ENCODE measurements at places on chromosomes 2 and 18.

GRCh38 chr2:46997329-46997728 is 81.7 kb upstream of the MCFD2 start:
- no peak for DNase-seq

GRCh38 chr2:108460345-108461037 is 11.5 kb downstream of the GCC2 start:
- no peak for DNase-seq

DNA sequence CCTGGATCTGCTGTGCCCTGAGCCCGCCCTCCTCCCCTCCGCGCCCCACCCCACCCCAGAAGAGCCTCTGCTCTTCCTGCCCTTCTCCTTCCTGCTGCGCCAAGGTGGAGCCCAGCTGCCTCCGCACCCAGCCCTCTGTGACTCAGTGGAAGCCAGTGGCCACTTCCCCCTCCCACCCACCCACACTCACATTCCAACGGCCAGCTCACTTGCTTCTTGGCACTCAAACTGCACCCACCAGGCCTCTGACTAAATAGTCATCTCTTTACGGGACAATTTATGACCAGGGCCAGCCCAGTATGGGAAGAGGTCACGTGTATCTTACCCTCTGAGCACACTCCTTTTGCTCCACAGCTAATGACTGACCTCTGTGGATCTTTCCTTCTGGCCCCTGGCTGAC is 150.4 kb upstream of the SLC1A4 start:
- DNase-seq = no peak

GRCh38 chr2:232488097-232488711 is 570 bp upstream of the ECEL1 start:
- DNase-seq = no peak

- no peak for DNase-seq
Measured at GRCh38 chr18:35041815-35042387, 688 bp downstream of the MAPRE2 start.

DNA sequence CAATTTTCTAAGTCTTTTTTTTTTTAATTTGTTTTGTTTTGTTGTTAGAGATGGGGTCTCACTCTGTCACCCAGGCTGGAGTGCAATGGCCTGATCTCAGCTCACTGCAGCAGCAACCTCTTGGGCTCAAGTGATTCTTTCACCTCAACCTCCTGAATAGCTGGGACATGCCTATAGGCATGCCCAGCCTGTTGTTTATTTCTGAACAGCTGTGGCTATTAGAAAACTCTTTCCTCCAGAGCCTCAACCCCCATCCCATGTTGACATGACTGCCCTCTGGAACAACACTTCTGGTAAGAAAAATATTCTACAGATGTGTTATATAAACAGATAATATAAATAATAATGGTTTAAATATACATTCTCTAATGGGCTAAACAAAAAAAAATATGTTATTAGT is 44.4 kb upstream of the TWSG1 start:
- DNase-seq = no peak

DNA sequence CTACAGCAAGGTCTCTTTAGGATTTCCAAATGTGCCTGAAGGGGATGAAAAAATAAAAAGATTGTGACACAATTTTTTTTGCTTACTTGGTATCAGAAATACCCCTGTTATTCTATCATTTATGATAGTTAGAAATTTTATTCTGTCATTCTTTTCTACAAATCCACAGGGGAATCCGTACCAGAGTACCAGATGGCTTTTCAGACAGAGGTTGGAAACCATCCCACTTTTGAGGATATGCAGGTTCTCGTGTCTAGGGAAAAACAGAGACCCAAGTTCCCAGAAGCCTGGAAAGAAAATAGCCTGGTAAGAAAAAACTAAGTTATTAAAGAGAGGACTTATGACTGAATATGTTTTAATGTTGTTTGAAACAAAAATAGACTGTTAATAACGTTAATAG is 92.6 kb upstream of the FAM117B start:
- no peak for DNase-seq

DNA sequence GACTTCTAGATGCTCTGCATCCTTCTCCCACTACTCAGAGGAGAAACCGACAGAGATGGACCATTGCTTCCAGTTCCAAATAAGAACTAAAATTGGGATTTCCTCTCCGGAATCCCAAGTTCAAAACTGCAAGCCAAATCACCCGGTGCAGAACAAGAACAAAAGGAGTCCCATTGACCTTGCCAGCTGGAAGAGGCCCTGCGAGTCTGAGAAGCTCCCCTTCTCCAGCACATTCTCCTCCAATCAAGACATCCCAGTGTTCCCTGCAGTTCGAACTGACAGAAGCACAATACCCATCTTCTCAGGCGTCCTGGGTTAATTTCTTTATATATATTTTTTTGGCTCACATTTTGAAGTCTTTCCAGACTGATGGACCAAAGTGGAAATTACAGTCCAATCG is 195.3 kb upstream of the MEIS1 start:
- DNase-seq = no peak

DNA sequence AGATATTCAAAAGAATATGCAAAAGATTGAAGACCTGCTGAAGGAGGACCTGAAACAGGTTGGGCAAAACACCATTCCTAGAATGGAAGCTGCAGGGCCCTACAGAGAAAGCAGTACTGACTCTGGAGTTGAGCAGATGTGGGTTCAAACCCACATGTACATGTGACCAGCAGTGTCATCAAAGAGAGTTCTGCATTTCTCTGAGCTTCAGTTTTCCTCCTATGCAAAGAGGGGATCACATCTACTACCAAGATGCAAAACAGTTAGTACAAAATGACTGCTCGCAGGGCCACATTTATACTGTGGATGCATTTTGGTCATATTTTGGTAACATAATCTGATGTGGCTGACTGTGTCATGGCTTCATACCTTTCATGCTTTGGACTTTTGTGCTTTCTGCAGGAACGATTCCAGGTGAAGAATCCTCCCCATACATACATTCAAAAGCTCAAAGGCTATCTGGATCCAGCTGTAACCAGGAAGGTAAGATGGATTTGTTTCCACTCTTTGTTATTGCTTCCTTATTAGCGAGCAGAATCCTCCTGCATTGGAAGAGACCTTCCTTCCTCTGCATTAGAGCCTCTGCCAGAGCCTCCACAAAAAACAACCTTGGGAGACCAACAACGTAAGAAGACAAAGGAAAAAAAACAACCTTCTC is 174.8 kb downstream of the PRPF40A start:
- DNase-seq = no peak

DNA sequence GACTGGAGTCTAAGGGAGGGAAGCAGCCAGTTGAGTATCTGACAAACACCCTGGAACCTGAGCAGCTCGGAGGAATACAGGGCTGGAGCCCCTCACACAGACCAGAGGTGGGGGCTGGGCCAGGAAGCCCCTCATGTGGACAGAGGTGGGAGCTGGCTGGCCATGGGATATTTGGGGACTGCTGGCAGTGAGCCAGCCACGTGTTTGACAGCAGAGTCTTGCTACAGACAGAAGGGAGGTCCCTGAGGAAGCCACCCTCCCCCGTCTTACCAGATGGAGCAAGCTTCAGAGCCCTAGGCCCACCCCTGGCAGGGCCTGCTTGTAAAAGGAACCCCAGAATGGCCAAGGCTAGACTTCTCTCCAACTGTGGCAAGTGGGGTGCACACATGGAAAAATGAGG is 3.6 kb upstream of the MTERF4 start:
- no peak for DNase-seq

DNA sequence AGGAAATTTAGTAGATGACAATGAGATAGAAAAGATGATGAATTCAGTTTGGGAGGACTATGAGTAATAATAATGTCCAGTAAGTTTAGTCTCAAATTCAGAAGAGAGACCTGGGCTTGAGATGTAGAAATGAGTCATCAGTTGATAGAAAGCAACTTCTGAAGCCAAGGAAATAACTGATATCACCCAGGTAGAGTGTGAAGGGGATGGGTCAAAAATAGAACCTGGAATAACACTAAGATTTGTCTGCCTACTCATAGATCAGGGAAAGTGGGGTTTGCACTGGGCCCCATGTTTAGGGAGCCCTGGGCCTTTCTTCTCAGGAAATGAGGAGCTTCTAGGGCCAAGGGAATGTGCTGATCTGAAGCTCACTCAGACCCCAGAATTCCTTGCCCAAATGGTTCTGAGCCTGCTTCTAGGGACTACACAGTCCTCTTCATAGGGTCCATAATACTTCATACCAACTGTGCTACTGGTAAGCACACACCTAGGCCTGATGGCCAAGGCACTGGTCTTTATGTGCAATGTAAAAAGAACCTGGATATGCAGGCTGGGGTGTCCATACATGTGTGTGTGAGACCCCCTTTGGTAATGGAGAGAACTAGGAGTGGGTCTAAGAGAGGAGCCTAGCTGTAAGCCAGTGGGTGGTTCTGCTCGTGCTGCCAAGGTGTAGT is 141.2 kb downstream of the IKZF2 start:
- no peak for DNase-seq

DNA sequence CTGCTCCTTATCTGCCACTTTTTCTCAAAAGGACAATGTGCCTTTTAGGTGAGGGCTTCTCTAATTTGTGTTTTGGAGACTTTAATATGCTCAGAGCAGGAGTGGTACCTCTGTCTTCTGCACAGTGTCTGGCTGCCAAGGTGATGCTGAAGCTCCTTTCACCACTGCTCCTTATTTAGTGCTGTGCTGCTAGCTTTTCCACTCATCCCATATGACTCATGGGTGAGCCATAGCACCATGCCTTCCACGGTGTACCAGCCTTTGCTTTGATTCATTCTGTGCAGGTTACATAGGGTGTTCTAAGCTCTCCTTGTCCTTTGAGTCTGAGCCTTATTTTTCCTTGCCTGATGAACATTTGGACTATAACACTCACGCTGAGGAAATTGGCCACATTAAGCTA is 202.4 kb downstream of the ARL6IP6 start:
- DNase-seq = no peak

DNA sequence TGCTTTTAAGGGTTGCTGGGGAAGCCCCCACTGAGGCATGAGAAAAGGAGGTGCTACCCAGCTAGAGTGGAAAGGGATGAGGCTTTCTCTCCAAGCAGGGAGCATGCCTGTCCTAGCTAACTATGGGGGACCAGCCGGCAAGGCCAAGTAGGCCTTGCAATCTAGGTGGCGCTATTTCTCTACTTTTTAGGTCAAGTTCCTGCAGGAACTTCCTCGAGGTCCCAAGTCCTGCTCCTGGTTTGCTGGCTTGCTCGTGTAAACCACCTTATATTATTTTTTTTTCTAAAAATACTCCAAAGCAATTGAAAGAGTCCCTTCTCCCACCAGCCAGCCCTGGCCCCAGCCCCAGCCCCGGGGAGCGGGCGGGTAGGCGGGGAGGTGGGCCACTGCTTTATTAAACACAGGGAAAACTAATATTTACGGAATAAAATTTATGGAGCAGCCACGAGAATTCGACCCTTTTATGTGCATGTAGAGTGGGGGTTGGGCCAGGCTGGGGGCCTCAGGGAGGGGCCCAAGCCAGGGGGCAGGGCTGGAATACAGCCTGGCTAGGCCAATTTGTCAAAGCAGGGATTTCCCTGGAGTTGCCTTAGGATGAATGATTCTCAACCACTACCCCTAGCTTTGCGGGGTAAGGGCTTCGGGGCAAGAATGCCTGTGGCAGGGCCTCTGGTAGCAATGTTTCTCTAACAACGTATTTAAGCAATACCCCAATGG is 12.8 kb upstream of the IHH start:
- no peak for DNase-seq

GRCh38 chr2:217105733-217106649 is 246.1 kb upstream of the TNP1 start:
- no peak for DNase-seq

DNA sequence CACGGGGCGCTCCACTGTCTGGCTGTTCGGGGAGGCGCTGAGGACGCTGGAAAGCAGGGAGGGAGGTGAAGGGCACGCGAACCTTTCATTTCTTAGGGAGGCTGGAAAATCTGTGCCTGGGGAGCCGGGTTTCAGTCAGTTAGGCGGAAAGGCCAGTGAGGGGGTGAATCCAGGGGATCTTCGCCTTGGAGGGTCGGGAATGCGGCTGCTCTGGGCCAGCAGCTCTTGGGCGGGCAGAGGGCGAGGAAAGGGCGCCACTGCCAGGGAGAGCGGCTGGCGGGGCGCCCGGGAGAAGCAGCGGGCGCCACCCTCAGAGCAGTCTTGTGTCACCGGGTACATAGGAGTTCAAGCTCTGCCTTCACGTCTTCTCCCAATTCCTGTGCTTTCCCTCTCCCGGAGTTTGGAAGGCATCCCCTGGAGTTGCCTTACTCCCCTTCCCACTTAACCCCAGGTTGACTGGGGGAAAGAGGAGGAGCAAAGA is 1.4 kb downstream of the CCDC85A start:
- DNase-seq = no peak

DNA sequence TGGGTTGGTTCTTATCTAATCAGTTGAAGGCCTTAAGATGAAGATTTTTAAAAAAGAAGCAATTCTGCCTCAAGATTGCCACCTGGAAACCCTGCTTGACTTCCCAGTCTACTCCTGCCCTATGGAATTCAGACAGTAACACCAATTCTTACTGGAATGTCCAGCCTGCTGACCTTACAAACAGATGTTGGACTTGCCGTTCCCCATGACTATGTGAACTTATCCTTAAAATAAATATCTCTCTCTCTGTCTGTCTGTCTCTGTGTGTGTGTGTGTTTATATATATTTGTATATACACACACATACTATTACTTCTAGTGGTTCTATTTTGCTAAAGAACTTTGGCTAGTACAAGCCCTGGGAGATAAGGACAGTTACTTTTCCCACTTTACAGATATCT is 675.3 kb downstream of the SLC4A3 start:
- no peak for DNase-seq

DNA sequence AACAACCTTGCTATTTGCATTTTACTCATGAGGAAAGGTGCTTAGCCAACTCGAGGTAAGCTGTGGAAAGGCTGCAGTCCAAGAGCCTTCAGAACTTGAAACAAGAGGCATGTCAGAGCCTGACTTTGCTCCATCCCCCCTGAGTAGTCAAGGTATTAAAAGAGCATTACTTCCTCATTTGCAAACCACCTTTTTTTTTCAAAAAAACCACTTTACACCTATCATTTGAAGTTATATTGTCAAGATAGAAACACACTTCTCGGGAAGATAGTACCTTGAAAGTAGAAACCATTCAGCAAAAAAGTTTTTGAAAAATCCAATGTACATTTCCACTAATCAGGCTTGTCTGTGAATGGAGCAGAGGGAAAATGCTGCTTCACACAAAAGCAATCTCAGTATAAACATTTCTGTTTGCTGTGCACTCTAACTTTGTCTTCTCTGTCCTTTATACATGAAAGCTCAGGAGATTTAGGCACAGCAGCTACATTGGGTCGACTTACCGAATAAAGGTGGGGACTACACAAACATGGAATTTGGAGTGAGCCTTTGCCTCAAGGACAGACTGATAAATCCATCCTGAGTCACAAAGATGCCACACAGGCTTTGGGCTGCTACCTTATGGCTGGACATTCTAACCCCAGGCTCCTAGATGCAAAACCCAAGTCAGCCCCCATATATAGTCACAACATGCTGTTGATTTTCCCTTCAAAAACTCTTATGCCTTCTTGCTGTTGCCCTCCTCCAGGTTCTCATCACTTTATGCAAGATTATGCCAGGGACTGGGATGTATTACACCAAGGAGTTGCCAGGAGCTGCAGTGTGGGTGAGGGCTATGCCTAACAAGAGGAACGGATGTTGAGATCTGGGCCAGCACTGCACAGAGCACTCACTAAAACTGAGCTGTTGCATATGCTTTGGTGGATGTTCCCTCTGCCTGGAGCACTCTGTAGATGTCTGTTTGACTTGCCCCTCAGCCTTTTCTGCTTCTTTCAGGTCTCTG is 41.4 kb upstream of the EML4 start:
- DNase-seq = no peak

- DNase-seq = no peak
Measured at GRCh38 chr18:45745817-45746461, 22.0 kb downstream of the SLC14A1 start.

- no peak for DNase-seq
Measured at GRCh38 chr2:206408323-206409320, 34.7 kb upstream of the ADAM23 start.

GRCh38 chr2:205424326-205424725 is 258.0 kb upstream of the NRP2 start:
- no peak for DNase-seq

Data from stimulated activated CD8-positive, alpha-beta memory T cell treated with anti-CD3 and anti-CD28 coated beads, Interleukin-4, amount 100 ng/mL, for 4 hours (primary cell).